ENCODE measurements at places on chromosomes 5 and 9. TPM values are rescaled to one million over a fixed set of nuclear protein-coding genes. Genes with fewer than 3 reads are reported as not detected.

Gene ANKDD1B
- 0.66 TPM for total RNA-seq

Gene RASGRF2
- 5.6 TPM for total RNA-seq

Gene ANKRD20A1
- total RNA-seq = 1.6 TPM

Gene BRINP1
- not detected for total RNA-seq

- H3K4me1 ChIP-seq = peaks cover 7% of the 10 kb centered on the region
- no peak overlapping the region for H3K4me3 ChIP-seq
- DNase-seq = peak; percentile 72
- H3K27me3 ChIP-seq = no peaks in the 10 kb centered on the region
- no peak overlapping the region for H3K27ac ChIP-seq
Observed at GRCh38 chr5:59034498-59035186, 451.8 kb downstream of the RAB3C start.

DNA sequence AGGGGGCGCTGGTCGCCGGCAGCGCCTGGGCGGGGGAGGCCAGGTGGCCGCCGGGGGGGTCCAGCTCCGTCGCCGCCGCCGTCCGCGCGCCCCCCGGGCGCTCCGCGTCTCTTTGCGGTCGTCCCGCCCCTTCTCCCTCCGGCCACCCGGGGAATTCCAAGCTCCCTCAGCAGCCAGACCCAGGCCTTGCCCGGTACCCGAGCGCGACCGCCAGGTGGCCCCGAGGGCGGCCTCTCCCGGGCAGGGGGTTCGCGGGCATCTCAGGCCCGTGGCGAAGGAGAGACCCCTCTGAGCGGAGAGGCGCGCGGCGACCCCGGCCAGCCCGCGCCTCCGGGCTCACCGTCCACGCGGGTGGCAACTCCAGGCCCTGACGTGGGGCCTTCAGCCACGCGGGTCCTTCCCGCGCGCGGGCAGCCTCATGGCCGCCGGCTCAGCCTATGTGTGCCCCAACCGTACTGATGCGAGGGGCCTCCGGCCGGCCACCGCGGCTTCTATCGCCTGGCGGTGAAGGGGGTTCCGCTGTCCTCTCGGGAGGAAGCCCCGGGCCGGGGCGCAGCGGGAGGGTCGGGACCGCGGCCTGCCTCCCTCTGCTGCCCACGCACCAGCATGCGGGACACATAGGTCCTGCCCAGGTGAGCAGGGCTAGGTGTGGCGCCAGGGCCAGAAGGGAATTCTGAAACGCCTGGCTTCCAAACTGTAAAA lies 529 bp upstream of the NRARP start:
- H3K4me1 ChIP-seq = peaks cover 54% of the 10 kb centered on the region
- no peak overlapping the region for H3K27ac ChIP-seq
- peak overlapping the region; percentile 12 for H3K4me3 ChIP-seq
- DNase-seq = no peak
- H3K36me3 ChIP-seq = no peaks in the 10 kb centered on the region

GRCh38 chr5:334903-335739 lies 13.6 kb downstream of the AHRR start:
- no peaks in the 10 kb centered on the region for H3K36me3 ChIP-seq
- H3K27ac ChIP-seq = no peak overlapping the region
- no peaks in the 10 kb centered on the region for H3K27me3 ChIP-seq

- H3K4me1 ChIP-seq = no peaks in the 10 kb centered on the region
- no peak for DNase-seq
- H3K27me3 ChIP-seq = no peaks in the 10 kb centered on the region
- H3K4me3 ChIP-seq = no peak overlapping the region
Observed at GRCh38 chr9:72383978-72384709, 19.1 kb upstream of the ZFAND5 start.

DNA sequence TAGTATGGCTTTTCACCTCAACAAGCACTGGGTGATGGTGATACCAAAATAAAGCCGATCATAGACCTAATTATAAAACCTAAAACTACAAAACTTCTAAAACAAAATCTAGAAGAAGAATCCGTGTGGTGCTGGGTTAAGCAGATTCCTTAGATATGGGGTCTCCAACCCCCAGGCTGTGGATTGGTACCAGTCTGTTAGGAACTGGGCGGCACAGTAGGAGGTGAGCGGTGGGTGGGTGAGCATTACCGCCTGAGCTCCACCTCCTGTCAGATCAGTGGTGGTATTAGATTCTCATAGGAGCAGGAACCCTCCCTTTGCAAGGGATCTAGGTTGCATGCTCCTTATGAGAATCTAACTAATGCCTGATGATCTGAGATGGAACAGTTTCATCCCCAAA lies 33.2 kb downstream of the MRPS27 start:
- no peak overlapping the region for H3K4me3 ChIP-seq
- H3K27ac ChIP-seq = no peak overlapping the region
- H3K4me1 ChIP-seq = no peaks in the 10 kb centered on the region
- H3K36me3 ChIP-seq = peaks cover 16% of the 10 kb centered on the region

GRCh38 chr9:101536938-101537337 lies 3.3 kb downstream of the RNF20 start:
- no peak overlapping the region for H3K27ac ChIP-seq
- H3K4me3 ChIP-seq = no peak overlapping the region
- no peaks in the 10 kb centered on the region for H3K27me3 ChIP-seq
- H3K36me3 ChIP-seq = peaks cover 42% of the 10 kb centered on the region

- H3K36me3 ChIP-seq = no peaks in the 10 kb centered on the region
- no peak overlapping the region for H3K4me3 ChIP-seq
- no peak for DNase-seq
- H3K27ac ChIP-seq = no peak overlapping the region
- peaks cover 24% of the 10 kb centered on the region for H3K4me1 ChIP-seq
Observed at GRCh38 chr9:126532489-126532888, 81.2 kb upstream of the LMX1B start.

GRCh38 chr9:129436751-129437625 lies 183.9 kb downstream of the C9orf50 start:
- DNase-seq = peak; percentile 71
- no peaks in the 10 kb centered on the region for H3K36me3 ChIP-seq
- H3K4me1 ChIP-seq = peaks cover 36% of the 10 kb centered on the region

DNA sequence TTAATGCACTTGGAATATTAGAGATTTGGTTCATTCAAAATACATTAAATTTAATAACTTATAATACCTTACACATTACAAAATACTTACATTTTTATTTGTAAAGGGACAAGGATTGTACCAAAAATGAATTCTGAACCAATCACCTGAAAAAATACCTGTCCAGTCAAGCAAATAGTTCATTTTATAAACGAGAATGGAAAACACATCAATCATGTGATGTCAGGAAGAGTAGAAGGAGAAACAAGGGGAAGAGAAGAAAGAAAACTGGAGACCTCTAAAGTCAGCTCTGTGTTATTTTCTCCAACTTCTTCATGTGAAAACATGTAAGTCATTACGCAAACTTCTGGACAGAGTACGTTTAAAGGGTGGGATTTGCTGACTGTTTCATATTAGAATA lies 989.0 kb upstream of the NUDT12 start:
- no peaks in the 10 kb centered on the region for H3K36me3 ChIP-seq
- H3K27me3 ChIP-seq = no peaks in the 10 kb centered on the region
- DNase-seq = no peak

Data from natural killer cell (primary cell).